Liver (tissue), 10 donors: ENCODE measurements at places on chromosomes 6 and 20. TPM values are rescaled to one million over a fixed set of nuclear protein-coding genes. Genes with fewer than 3 reads are reported as not detected.

- no peak for DNase-seq
Observed at GRCh38 chr6:135465307-135465706, 32.2 kb downstream of the AHI1 start.

DNA sequence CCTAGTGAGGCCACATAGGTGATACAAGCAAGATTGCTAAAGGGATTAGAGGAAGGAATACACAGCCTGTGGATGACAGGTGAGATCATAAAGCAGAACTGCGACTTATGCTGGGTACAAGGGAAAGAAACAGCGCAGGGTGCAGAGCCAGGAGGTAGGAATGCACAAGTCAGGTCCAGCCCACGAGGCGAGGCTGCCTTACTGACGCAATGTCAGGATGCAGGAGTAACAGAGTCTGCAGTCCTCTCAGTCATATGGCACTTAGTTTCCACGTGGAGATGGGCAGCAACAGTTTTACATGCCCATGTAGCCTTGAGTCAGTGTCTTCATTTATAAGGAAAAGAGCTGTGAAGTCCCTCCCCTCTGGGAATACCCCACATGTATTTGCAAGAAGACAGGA lies 210.9 kb downstream of the SYNE1 start:
- no peak for DNase-seq

GRCh38 chr6:160194808-160195207 lies 63.8 kb downstream of the SLC22A2 start:
- DNase-seq = no peak

DNA sequence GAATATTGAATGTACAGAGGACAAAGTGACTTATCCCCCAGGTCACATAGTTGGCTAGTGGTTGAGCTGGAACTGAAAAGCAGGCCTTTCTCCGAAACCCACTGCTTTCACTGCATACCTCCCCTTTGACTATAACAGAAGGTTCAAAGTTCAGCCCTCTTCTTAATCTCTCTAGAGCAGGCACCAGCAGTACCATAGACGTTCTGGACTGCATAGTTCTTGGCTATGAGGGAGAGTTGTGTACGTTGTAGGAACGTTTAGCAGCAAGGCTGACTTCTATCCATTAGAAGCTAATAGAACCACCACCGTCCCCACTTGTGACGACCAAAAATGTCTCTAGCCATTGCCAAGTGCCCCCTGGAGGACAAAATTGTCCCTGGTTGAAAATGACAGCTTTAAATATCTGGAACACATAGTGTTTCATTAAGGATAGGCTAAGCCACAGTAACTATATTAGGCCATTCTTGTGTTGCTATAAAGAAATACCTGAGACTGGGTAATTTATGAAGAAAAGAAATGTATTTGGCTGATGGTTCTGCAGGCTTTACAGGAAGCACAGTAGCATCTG lies 123.8 kb upstream of the MTHFD1L start:
- DNase-seq = peak; percentile 45

DNA sequence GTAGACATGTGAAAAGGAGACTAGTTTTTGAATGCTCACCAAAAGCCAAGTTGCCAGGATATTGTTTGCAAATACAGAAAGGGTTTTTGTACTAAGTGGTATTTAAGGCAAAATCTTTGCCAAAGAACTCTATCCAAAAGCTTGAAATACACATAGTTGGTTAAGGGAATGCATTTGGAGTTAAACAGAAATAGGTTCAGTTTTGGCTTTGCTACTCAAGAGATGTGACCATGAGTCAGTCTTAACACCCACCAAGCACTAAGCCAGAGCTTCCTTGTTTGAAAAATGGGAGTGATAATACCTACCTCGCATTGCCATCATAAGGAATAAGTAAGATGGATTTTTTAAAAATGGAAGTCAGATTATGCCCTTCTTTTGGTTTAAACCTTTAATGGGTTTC lies 191.7 kb upstream of the LAMP5 start:
- no peak for DNase-seq

GRCh38 chr6:109000289-109000688 lies 94.4 kb downstream of the SESN1 start:
- no peak for DNase-seq

DNA sequence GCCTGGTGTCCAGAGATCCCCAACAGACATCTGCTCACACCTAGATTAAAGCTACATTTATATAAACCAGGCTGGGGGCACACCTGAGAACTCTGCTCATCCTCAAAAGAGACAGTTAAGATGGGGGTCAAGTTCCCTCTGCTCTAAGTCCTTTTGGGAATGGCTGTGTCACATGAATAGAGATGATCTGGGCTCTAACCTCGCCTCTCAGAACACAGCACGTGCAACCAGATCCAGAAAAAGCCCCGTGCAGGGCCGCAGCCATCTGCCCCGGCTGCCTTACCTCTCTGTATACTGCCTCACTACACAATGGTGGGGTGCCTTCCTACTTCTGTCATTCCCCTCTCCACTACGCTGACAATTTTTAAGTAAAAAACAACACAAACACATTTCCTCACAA lies 5.9 kb downstream of the MTCH1 start:
- no peak for DNase-seq

- DNase-seq = no peak
Observed at GRCh38 chr6:62391358-62391757, 105.3 kb upstream of the KHDRBS2 start.

GRCh38 chr6:118700531-118700930 lies 49.1 kb upstream of the CEP85L start:
- no peak for DNase-seq

DNA sequence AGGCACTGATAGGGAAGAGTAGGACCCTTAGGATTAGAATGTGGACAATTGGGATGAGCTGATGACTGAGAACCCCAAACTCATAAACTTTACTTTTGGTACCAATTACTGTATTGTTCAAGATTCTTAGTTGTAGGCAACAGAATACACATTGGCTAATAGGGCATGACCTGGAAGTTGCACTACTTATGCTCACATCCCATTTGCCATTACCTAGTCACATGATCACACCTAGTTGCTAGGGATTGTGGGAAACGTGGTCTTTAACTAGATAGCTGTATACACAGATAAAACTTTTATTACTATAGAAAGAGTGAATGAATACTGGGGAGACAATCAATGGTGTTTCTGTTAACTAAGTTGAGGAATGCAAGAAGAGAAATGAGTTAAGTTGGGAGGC lies 113.4 kb upstream of the AKIRIN2 start:
- DNase-seq = no peak

DNA sequence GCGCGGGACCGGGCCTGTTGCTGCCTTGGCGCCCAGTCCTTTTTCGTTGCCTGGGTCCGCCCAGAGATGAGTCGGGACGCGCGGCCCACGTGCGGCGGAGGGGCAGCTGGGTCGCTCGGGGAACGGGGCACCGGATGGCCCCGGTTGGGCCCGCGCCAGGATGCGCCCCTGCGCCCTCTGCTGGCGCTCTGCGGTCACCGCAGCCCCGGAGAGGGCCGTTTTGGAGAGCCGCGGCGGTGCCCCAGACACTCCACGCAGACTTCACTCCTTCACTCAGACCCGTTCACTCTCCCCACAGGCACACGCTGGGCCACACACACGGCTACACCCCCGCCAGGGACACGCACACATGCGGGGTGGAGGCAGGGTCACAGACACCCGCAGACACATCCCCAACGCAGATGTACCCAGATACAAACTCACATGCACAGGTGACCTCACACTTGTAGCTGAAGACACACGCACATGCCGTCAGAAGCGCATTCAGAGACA lies 38.8 kb downstream of the SRC start:
- DNase-seq = peak; percentile 86

- peak; percentile 52 for DNase-seq
Observed at GRCh38 chr20:35883778-35884540, 70.3 kb downstream of the SCAND1 start.

- DNase-seq = no peak
Observed at GRCh38 chr6:25995507-25995906, 32.9 kb downstream of the TRIM38 start.

GRCh38 chr6:160791981-160792418 lies 90.0 kb downstream of the PLG start:
- no peak for DNase-seq

GRCh38 chr20:19929012-19929360 lies 88.2 kb upstream of the NAA20 start:
- no peak for DNase-seq

DNA sequence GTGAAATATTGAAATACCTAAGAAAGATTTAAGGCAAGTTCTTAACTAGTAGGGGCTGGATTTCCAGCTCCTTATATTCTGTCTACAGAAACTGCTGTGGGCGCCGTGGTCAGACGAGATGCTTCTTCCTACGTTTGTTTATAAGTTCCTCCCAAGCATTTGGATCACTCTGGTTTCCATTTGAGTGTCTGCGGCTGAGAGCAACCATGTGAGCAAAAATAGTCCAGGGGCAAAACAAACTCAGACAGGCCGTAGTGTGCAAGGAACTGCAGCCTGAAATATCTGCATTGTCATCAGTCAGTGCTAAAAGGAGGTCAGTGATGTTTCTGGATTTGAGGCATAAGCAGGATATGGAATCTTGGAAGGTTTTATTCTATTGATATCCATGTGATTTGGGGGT lies 485.9 kb upstream of the JAG1 start:
- DNase-seq = no peak

GRCh38 chr6:114430534-114431124 lies 87.8 kb upstream of the HS3ST5 start:
- DNase-seq = no peak

GRCh38 chr20:18676396-18676795 lies 88.5 kb downstream of the DTD1 start:
- no peak for DNase-seq

DNA sequence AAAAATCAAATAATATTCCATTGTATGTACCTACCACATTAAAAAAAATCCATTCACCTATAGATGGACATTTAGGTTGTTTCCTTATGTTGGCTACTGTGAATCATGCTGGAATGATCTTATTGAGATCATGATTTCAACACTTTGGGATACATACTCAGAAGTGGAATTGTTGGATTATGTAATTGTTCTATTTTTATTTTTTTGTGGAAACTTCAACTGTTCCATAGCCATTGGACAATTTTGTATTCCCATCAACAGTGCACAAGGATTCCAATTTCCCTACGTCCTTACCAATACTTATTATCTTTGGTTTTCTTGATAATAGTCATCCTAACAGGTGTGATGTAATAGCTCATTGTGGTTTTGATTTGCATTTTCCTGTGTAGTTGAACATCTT lies 834.0 kb downstream of the MAFB start:
- DNase-seq = no peak

DNA sequence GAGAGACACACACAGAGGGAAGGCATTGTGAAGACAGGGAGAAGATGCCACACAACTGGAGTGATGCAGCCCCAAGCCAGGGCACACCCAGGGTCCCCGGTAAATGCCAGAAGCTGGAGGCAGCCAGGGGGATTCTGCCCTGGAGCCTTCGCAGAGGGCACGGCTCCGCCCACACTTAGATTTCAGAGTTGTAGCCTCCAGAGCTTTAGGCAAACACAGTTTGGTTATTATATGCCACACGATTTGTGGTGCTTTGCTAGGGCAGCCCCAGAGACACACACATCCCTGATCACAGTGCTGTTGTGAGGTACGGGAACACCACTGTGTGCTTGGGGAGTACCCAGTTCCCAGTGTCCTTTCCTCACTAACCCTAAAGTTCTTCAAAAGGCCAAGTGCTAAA lies 280.6 kb downstream of the SMOC2 start:
- DNase-seq = no peak

- DNase-seq = no peak
Observed at GRCh38 chr20:13900496-13900895, 89.9 kb downstream of the SEL1L2 start.

GRCh38 chr6:15409301-15410125 lies 163.6 kb downstream of the JARID2 start:
- no peak for DNase-seq

- DNase-seq = no peak
Observed at GRCh38 chr6:86511962-86512361, 425.4 kb upstream of the HTR1E start.

DNA sequence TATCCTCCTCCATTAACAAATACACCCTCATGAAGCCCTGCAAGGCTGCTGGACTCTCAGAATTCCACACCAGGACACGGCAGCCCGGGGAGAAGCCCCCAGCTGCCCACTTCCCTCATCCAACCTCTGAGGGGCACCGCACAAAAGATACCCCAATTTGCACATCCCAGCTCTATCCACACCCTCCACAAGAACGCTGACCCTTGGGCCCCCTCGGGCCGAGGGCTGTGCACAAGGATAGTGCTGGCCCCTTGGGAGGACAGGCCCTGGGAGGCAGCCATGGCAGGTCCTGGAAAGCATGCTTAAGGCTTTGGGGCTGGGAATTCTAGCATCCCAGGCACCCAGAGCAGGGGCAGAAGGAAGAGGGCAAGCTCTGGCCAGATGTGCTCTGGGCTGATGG lies 112.8 kb upstream of the PRND start:
- DNase-seq = no peak

- no peak for DNase-seq
Observed at GRCh38 chr6:157557559-157557958, 176.6 kb downstream of the ZDHHC14 start.

DNA sequence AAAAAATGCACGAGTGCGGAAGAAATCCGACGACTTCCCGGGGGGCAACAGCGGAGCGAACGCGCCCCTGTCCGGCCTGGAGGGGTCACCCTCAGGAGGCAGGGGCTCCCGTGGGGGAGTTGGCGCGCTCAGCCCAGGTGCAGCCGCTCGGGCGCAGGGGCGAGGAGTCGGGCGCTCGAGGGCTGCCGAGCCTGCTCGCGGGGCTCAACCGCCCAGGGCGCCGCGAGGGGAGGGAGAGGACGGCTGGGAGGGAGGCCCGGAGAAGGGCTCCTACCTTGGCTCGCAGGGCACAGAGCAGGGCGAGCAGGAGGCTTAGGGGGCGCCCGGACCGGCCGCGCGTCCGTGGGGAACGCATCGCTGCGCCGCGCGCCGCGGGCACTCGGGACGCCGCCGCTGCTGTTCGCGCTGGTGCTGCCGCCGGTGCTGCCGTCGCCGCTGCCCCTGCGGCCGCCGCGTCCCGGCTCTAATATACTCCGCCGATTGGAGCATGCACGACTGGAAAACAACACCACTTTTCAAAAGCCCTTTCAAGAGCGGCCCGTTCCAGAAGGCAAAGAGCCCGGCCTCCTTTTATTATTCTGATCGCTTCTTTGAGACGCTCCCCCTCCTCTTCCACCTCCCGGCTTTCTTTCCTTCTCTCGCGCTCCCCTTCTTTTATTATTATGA lies 490 bp downstream of the JAG1 start:
- DNase-seq = peak; percentile 45

The MATN4 gene
- not detected for total RNA-seq

The TFAP2A gene
- total RNA-seq = 0.08 TPM

The CLPSL2 gene
- total RNA-seq = not detected

The BPIFB2 gene
- total RNA-seq = 3.7 TPM

The OPRL1 gene
- total RNA-seq = 0.42 TPM

The CRIP3 gene
- total RNA-seq = 1.1 TPM

The KHDC3L gene
- not detected for total RNA-seq

The GSTA1 gene
- 59.4 TPM for total RNA-seq

The BTNL2 gene
- not detected for total RNA-seq

The DEFB126 gene
- total RNA-seq = not detected

The BPI gene
- total RNA-seq = 0.08 TPM

The BRD2 gene
- total RNA-seq = 100 TPM

The AGER gene
- 0.47 TPM for total RNA-seq
